Ascending aorta (tissue), 2 donors: ENCODE measurements at places on chromosomes 12 and 14. TPM values are rescaled to one million over a fixed set of nuclear protein-coding genes. Genes with fewer than 3 reads are reported as not detected.

Gene GPX2
- not detected for total RNA-seq

Gene TMTC1
- 176 TPM for total RNA-seq

Gene RPL10L
- not detected for total RNA-seq

Gene ATL1
- total RNA-seq: 1.2 TPM

Gene OR6C6
- total RNA-seq: not detected

Gene SYNDIG1L
- not detected for total RNA-seq

Gene KRT2
- total RNA-seq: not detected

Gene ELK3
- 21.2 TPM for total RNA-seq

GRCh38 chr12:123141615-123142517 is 9.0 kb downstream of the PITPNM2 start:
- no peaks in the 10 kb centered on the region for H3K36me3 ChIP-seq
- H3K4me1 ChIP-seq: peaks cover 31% of the 10 kb centered on the region
- DNase-seq: no peak
- H3K27ac ChIP-seq: peak overlapping the region; percentile 66
- no peaks in the 10 kb centered on the region for H3K27me3 ChIP-seq

GRCh38 chr14:99566009-99566389 is 38.0 kb downstream of the CCDC85C start:
- no peaks in the 10 kb centered on the region for H3K36me3 ChIP-seq
- peaks cover 2% of the 10 kb centered on the region for H3K4me1 ChIP-seq

- H3K4me3 ChIP-seq: no peak overlapping the region
- H3K27me3 ChIP-seq: no peaks in the 10 kb centered on the region
- no peaks in the 10 kb centered on the region for H3K4me1 ChIP-seq
- no peak overlapping the region for H3K27ac ChIP-seq
- DNase-seq: peak; percentile 15
- H3K36me3 ChIP-seq: no peaks in the 10 kb centered on the region
Observed at GRCh38 chr12:31343139-31343538, 17.2 kb upstream of the SINHCAF start.

GRCh38 chr14:38290601-38291188 is 34.8 kb upstream of the CLEC14A start:
- H3K36me3 ChIP-seq: no peaks in the 10 kb centered on the region
- no peak overlapping the region for H3K4me3 ChIP-seq
- no peaks in the 10 kb centered on the region for H3K27me3 ChIP-seq
- no peak for DNase-seq
- no peaks in the 10 kb centered on the region for H3K4me1 ChIP-seq
- H3K27ac ChIP-seq: no peak overlapping the region

GRCh38 chr12:45034861-45035265 is 16.0 kb downstream of the DBX2 start:
- H3K4me3 ChIP-seq: no peak overlapping the region
- no peak for DNase-seq
- H3K36me3 ChIP-seq: no peaks in the 10 kb centered on the region

GRCh38 chr14:87102811-87103378 is 890.1 kb downstream of the GALC start:
- H3K36me3 ChIP-seq: no peaks in the 10 kb centered on the region
- H3K4me1 ChIP-seq: no peaks in the 10 kb centered on the region
- H3K27me3 ChIP-seq: no peaks in the 10 kb centered on the region
- no peak overlapping the region for H3K4me3 ChIP-seq

- no peak for DNase-seq
- H3K27ac ChIP-seq: no peak overlapping the region
- no peaks in the 10 kb centered on the region for H3K27me3 ChIP-seq
- H3K4me1 ChIP-seq: no peaks in the 10 kb centered on the region
Observed at GRCh38 chr14:44620121-44621019, 113.3 kb upstream of the FSCB start.

- H3K27me3 ChIP-seq: no peaks in the 10 kb centered on the region
- no peak overlapping the region for H3K27ac ChIP-seq
- H3K4me1 ChIP-seq: no peaks in the 10 kb centered on the region
- H3K4me3 ChIP-seq: no peak overlapping the region
Observed at GRCh38 chr12:28108599-28108998, 81.7 kb upstream of the CCDC91 start.

- H3K27ac ChIP-seq: no peak overlapping the region
- H3K4me1 ChIP-seq: no peaks in the 10 kb centered on the region
- DNase-seq: no peak
- no peaks in the 10 kb centered on the region for H3K36me3 ChIP-seq
Observed at GRCh38 chr12:28574746-28575592, 384.7 kb downstream of the CCDC91 start.

- H3K27ac ChIP-seq: no peak overlapping the region
- no peak for DNase-seq
- H3K4me3 ChIP-seq: no peak overlapping the region
- H3K27me3 ChIP-seq: no peaks in the 10 kb centered on the region
- no peaks in the 10 kb centered on the region for H3K36me3 ChIP-seq
Observed at GRCh38 chr14:71748196-71748595, 184.0 kb upstream of the RGS6 start.

DNA sequence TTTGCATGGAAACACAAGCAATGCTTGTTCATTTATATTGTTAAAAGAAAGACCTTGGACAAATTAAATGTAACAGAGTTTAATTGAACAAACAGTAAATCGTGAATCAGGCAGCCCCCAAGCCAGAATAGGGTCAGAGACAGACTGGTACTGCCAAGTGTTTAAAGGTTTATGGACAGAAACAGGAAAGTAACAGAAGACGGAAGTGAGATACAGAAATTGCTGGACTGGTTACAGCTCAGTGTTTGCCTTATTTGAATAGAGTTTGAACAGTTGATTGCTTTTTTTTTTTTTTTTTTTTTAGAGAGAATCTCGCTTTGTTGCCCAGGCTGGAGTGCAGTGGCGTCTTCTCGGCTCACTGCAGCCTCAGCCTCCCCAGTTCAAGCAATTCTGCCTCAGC is 50.3 kb downstream of the DAO start:
- no peaks in the 10 kb centered on the region for H3K4me1 ChIP-seq
- H3K4me3 ChIP-seq: no peak overlapping the region
- no peaks in the 10 kb centered on the region for H3K27me3 ChIP-seq

GRCh38 chr12:81274637-81275529 is 197.0 kb downstream of the ACSS3 start:
- H3K27ac ChIP-seq: no peak overlapping the region
- H3K4me3 ChIP-seq: no peak overlapping the region
- no peaks in the 10 kb centered on the region for H3K36me3 ChIP-seq
- DNase-seq: no peak

DNA sequence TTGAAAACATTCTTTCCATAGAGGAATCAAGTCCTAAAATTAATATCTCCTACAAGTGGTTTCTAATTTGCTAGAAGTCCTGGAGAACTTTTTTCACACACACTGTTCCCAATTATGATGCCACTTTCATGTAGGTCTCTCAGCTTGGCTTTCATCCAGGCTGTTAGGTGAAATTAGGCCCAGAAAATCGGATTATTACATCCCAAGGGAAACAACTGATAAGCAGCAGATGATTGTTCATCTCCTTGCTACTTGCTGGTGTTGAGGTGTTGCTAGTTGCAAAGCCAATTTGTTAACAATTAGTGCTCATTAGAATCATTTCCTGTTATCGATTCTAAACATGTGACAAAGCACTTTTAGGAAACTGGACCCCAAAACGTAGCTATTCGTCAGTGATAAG is 248.0 kb downstream of the PDZRN4 start:
- no peak overlapping the region for H3K4me3 ChIP-seq
- no peaks in the 10 kb centered on the region for H3K27me3 ChIP-seq
- no peaks in the 10 kb centered on the region for H3K36me3 ChIP-seq
- no peaks in the 10 kb centered on the region for H3K4me1 ChIP-seq
- no peak for DNase-seq

DNA sequence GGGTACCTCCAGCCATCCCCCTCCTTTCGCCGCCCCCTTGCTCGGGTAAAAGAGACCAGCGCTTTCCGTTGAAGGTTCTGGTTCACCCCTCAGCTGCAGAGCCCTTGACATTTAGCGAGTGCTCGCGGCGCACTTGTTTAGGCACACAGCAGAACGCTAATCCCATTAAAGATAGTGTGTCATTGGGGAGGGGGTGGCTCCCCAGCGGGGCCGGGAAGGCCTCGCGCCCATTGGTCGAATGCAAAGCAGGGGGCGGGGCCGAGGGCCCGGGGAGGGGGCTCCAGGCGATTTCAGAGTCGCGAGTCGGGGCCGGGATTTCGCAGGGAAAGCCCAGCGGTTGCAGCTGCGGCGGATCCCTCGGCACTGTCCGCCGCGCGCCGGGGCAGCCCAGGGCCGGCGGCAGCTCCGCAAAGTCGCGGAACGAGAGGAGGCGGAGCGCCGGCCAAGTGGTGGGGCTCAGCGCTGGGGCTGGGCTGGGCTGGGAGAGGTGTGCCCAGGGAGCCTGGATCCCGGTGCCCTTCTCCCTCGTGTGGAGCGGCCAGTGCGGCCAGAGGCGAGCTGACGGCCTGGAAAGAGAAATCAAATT is 122.9 kb downstream of the TSPAN9 start:
- H3K27ac ChIP-seq: no peak overlapping the region
- H3K36me3 ChIP-seq: no peaks in the 10 kb centered on the region
- H3K27me3 ChIP-seq: no peaks in the 10 kb centered on the region
- H3K4me1 ChIP-seq: peaks cover 26% of the 10 kb centered on the region
- no peak for DNase-seq
